ENCODE measurements at places on chromosomes 5 and 9.

DNA sequence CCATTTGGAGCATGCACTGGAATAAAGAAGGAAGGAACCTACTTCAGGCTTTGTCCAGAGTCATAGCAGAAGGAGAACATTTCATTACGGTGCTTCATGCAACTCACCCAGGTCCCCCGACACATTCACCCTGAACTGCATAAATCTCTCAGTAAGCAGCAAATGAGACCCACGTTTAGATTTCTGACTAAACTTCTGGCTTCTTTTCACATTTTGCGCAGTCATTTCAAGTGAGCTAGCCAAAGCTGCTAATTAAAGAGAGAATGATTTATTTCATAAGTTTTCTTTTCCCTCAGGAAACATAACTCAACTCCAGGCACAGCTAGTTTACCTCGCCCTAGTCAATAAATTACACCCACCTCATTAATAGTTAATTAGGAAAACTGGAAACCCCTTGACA is 88.6 kb upstream of the GAS1 start:
- no peak for DNase-seq

- no peak for DNase-seq
Observed at GRCh38 chr9:104280711-104281110, 186.6 kb downstream of the SMC2 start.

- DNase-seq, result no peak
Observed at GRCh38 chr9:134705786-134706185, 64.2 kb downstream of the COL5A1 start.

- no peak for DNase-seq
Observed at GRCh38 chr5:25649628-25650265, 1005.0 kb upstream of the CDH10 start.

DNA sequence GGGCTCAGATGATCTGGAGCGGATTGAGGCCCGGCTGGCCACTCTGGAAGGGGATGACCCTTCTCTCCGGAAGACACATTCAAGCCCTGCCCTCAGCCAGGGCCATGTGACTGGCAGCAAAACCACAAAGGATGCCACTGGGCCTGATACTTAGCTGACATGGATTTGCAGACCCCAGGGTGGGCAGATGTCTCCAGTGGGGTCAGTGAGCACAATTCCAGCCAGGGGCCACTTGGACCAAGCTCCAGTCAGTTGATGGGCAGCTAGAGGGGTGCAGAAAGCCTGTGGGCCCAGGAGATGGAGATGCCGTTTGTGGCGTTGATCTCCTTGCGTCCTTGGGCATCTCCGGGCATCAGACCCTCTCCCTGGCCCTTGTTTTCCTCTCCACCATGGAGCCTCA is 46.7 kb downstream of the PSD2 start:
- no peak for DNase-seq

DNA sequence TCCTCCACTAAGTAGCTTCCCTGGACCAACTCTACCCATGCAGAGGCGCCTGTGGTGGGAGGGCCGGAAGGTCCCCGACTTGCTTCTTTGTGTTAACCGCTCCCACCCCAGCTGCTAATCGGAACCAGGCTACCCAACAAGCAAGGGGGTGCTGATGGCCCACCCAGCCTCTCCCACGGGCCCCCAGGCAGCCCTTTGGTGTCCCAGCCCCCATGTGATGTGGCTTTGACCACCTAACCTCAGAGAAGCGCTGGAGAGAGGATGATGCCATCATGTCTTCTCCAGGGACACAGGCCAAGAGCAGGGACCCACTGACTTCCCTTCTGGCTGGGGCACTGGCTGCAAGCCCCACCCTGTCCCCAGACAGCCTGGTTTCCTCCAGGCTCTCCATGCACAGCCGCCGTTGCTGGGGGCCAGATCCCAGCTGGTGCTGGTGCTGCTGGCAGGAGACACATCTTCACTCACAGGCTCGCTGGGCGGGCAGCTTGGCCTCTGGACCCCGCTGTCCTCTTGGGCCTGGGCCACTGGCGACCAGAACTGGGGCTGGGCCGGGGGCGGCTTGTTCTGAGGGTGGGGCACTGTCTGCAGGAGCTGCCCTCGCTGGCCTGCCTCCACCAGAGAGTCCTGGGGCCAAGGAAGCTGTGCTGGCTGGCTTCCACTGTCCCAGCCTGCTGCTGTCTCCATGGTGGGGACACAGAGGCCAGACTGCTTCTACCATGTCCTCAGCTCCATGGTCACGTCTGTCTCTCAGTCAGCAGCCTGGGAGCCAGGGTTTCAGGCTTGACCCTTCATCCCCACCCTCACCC is 27.8 kb downstream of the LAMC3 start:
- no peak for DNase-seq

DNA sequence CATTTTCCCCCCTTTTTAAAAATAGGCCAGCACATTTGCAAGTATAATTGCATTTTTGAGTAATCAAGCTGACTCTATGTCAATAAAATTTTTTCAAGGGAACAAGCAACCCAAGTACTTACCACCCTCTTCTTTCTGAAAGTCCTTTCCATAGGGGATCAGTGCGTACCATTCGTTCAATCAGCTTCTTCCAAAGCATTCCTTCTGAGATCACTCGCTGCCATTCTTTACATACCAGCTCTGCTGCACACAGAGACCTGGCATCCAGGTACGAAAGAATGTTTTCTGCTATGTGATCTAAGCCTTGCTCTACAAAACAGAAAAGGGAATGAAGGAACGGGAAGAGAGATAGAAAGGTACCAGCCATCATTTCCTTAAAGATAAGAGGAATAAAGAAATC is 106.6 kb downstream of the FBXW11 start:
- peak; percentile 79 for DNase-seq

- DNase-seq, result no peak
Observed at GRCh38 chr5:156329171-156329611, 2.2 kb downstream of the SGCD start.

DNA sequence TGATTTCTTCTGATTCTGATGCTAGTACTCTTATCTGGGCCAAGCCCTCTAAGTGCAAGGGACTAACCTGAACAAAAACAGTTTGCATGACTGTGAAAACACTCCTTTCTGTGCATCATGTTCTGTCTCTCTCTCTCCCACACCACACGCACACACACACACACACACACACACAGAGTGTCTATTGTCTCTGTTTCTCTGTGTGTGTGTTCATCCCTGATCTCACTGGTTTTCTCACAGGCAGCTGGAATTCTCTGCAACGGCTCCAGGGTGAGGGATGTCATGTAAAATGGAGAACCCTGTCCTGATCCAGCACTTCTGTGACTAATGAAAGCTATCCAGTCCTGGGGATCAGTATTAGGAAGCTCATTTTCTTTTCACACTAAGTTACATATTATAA is 453.1 kb upstream of the RGMB start:
- peak; percentile 52 for DNase-seq

DNA sequence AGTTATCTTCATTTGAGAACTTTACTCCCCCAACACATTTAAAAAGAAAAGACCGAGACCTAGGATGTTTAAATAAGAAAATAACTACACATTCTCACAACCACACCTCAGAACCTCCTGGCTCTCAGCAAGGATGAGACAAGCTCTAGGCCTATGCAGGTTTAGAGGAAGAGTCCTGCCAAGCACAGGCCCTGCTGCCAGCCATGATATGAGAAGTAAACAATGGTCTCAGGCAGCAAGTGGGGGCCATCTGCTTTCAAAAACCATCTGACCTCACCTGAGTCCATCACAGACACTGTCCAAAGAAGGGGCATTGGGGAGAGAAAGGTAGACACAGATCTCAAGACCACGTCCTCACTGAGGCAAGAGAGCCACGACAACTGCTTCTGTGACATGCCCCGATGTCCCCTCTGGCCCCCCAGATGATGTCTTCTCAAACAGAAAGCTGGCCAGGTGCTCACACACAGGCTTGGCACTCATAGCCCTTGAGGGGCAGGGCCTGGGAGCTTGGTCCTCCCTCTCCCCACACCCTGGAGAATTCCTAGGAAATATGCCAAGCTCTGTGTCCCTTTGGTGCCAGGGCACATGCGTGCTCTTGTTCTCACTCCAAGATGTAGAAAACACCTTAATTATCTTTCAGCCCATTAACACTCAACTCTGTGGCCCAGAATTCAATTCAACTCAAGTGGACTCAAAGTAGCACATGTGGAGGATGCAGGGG is 150.4 kb downstream of the FSTL4 start:
- DNase-seq, result no peak

- DNase-seq, result peak; percentile 51
Observed at GRCh38 chr9:135615666-135616618, 23.4 kb downstream of the GLT6D1 start.

DNA sequence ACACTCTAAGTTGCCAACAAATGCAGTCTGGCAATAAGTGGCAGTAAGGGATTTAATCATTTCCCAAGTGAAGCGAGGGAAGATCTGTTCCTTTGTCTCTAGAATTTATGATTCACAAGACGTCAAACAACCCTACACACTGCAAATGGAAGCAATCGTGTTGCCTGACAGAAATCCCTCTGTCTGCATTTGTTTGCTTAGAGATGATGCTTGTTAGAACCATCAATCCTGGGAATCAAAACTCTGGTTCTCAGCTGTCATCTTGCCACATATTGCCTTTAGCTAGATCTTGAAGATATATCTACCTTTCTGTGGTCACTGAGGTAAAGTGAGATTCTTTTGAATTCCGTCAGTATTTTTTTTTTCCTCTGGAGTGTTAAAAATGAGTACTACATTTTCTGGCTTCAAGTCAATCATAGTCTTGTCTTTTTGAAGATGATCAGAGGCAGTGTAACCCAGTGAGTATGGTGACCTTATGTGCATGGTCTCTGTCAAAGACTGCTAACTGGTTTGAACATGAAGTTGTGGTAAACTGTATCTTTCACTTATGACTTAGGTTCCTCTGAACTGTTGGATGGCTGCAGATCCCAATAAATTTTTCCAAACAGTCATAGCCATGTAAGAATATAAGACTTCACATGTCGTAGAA is 106.4 kb upstream of the STARD4 start:
- no peak for DNase-seq

GRCh38 chr5:171946000-171946781 is 60.2 kb downstream of the FBXW11 start:
- peak; percentile 71 for DNase-seq

DNA sequence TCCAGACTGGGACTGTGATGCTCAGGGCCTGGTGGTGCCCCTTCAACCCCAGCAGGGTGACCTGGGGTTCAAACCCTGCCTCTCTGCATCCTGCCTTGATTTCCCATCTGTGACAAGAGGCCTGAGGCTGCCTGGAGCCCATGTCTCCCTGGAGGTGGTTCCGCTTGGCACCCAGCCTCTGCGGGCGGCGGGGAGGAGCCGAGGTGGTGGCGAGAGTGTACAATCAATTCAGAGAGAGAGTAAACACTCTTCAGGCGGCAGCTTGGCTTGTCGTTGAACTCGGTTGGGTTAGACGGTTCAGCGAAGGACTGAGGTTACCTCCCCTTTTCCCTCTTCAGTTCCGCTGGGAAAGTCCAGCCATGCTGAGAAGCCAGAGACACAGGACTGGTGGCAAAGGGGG is 39.3 kb downstream of the NTNG2 start:
- DNase-seq, result no peak

- DNase-seq, result no peak
Observed at GRCh38 chr9:27471366-27471765, 52.7 kb upstream of the IFNK start.

- no peak for DNase-seq
Observed at GRCh38 chr5:88877826-88878225, 5.2 kb downstream of the MEF2C start.

DNA sequence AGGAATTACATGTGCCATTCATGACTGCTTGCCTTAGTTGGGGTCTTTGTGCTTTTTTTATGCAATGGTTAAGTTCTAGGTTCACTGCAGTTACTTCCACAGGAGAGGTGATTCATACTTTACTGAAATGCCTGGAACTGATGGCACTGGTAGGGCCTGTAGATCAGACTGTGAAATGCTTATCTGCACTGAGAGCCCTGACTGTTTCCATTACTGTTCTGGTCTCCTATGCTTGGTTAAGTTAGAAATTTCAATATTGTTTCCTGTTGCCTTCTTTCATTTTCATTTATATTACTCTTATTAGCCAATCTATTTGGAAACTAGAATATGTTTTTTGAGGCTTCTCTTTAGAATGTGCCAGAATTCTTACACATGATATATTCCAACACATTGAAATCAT is 484.1 kb upstream of the SEMA6A start:
- no peak for DNase-seq

DNA sequence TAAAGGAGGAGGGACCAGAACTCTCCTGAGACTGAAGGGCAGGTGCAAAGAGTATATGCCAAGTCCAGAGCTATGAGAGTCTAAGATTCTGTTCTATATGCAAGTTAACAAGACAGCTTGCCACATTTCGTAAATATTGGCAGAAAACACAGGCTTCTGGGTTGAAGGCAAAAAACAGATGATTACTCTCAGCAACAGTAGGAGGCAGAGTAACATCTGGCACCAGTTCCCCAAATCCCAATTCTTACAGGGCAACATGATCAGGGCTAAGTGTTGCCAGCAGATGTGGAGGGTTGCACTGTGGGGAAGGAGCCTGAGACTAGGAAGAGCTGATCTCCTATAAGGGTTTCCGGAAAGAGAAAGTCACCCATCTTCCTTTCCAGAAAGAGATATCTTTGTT is 179.4 kb downstream of the PJA2 start:
- DNase-seq, result no peak

DNA sequence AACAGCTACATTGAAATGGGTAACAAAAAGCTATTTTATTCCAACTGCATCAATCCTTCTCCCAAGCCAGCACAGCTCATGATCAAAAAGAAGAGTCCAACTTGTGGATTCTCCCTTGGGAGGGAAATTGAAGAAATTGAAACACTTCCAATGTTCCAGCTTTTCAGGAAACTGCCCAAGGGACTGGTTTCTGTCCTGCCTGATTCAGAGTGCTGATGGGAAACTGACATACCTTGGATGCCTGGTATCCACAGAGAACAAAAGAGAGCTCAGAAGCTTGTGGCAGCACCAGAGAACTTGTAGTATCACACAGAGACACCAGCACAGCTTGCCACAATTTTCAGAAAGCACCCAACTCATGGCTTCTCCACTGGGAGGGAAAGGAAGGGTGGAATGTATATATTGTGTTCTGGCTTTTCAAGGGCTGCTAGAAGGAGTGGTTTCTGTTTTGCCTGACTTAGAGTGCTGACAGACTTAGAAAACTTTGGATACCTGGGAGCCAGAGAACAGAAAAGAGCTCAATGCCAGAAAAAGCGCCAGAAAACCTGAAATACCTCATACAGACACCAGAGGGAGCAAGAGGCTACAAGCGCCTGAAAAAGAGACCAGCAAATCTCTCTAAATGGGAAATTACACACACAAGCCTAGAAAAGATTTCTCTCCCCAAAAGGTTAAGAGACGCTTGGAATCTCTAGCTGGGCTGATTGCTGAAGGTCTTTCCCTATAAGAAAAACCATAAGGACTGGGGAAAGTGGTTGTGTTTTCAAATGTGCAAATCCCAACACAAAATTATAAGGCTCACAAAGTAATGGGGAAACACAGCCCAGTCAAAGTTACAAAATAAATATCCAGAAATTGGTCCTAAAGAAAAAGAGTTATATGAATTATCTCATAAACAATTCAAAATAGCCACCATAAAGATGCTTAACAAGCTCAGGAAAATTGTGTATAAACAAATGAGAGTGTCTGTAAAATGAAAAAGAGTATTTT is 178.8 kb downstream of the SPOCK1 start:
- peak; percentile 87 for DNase-seq

- DNase-seq, result no peak
Observed at GRCh38 chr5:163269624-163270023, 167.8 kb upstream of the CCNG1 start.
